ENCODE measurements at places on chromosomes 11 and 22. TPM values are rescaled to one million over a fixed set of nuclear protein-coding genes. Genes with fewer than 3 reads are reported as not detected.
A peak's percentile ranks its signal among the peaks of the same experiment; 100 is the strongest.

Gene BTBD18
- total RNA-seq = not detected

GRCh38 chr11:133830931-133831907 is 14.1 kb downstream of the SPATA19 start:
- no peaks in the 10 kb centered on the region for H3K27me3 ChIP-seq
- no peak overlapping the region for H3K4me3 ChIP-seq
- no peaks in the 10 kb centered on the region for H3K36me3 ChIP-seq
- DNase-seq = no peak

Gene ATL3
- 158 TPM for total RNA-seq

Gene MFNG
- 22.1 TPM for total RNA-seq

- no peaks in the 10 kb centered on the region for H3K27me3 ChIP-seq
- no peak overlapping the region for H3K4me3 ChIP-seq
- H3K4me1 ChIP-seq = no peaks in the 10 kb centered on the region
- no peak for DNase-seq
These were observed 40.9 kb downstream of the GALNT18 start for GRCh38 chr11:11580841-11581411.

Gene NDUFV1
- total RNA-seq = 150 TPM

DNA sequence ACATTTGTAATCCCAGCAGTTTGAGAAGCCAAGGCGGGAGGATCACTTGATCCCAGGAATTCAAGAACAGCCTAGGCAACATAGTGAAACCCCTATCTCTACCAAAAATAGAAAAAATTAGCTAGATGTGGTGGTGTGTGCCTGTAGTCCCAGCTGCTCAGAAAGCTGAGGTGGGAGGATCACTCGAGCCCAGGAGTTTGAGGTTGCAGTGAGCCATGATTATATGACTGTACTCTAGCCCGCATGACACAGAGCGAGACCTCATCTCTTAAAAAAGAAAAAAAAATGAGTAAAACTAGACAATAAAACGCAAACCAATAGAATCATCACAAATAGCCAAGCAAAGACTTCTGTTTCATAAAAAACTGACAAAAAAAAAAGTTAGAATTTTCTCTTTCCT is 21.8 kb downstream of the NUCB2 start:
- no peak for DNase-seq
- no peaks in the 10 kb centered on the region for H3K27me3 ChIP-seq
- H3K36me3 ChIP-seq = no peaks in the 10 kb centered on the region

GRCh38 chr11:26470992-26471391 is 101.1 kb downstream of the MUC15 start:
- no peak overlapping the region for H3K4me3 ChIP-seq
- no peaks in the 10 kb centered on the region for H3K36me3 ChIP-seq
- no peaks in the 10 kb centered on the region for H3K4me1 ChIP-seq
- H3K27me3 ChIP-seq = no peaks in the 10 kb centered on the region

DNA sequence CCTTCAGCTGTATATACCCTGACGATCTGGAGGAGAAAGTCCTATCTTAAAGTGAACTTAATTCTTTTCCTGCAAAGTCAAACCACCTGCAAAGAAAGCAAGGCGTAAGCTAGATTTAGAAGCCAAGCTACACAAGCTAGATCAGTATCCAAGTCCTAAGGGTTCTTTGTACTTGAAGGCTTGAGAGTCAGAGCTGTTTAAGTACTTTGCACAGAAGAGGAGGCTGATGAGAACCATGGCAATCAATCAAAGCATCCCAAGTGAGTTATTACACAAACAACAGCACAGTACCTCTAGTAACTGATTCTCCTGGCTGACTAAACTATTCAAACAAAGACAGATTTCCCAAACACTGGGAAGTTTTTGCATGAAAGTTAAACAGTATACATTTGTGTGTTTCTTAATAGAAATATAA is 1.9 kb downstream of the CDON start:
- H3K27me3 ChIP-seq = no peaks in the 10 kb centered on the region
- no peaks in the 10 kb centered on the region for H3K4me1 ChIP-seq
- H3K4me3 ChIP-seq = peak overlapping the region; percentile 93
- DNase-seq = no peak

DNA sequence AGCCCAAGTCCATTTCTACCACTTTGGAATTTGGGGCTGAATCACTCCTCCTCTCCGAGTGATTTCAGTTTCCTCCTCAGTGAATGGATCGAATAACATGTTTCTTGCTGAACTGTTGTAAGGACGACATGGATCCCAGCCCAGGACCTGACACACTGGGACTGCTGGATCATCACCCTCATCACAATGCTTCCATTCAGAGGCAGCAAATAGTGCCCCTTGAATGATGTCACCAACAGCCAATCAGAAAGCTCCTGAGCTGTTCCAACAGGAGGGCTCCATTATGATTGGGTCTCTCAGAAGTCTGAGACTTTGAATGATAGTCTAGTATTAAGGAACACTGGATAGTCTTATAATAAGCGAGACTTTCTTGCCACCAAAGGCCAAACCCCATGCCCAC is 158.9 kb downstream of the MYO18B start:
- DNase-seq = no peak
- H3K4me3 ChIP-seq = no peak overlapping the region
- H3K27ac ChIP-seq = no peak overlapping the region
- H3K36me3 ChIP-seq = no peaks in the 10 kb centered on the region

- H3K4me3 ChIP-seq = no peak overlapping the region
- DNase-seq = no peak
- H3K4me1 ChIP-seq = no peaks in the 10 kb centered on the region
These were observed 52.5 kb upstream of the CLDN5 start for GRCh38 chr22:19576460-19577421.

GRCh38 chr11:16011396-16011795 is 344.9 kb downstream of the SOX6 start:
- DNase-seq = no peak
- no peaks in the 10 kb centered on the region for H3K4me1 ChIP-seq
- H3K27me3 ChIP-seq = no peaks in the 10 kb centered on the region
- H3K27ac ChIP-seq = no peak overlapping the region
- H3K36me3 ChIP-seq = no peaks in the 10 kb centered on the region
- H3K4me3 ChIP-seq = no peak overlapping the region

Gene NNMT
- total RNA-seq = 84.5 TPM

Gene SPDYC
- not detected for total RNA-seq

Gene STIM1
- total RNA-seq = 71.5 TPM

GRCh38 chr11:81907996-81908395 is 825.7 kb downstream of the FAM181B start:
- H3K4me1 ChIP-seq = no peaks in the 10 kb centered on the region
- H3K4me3 ChIP-seq = no peak overlapping the region
- no peak overlapping the region for H3K27ac ChIP-seq
- H3K36me3 ChIP-seq = no peaks in the 10 kb centered on the region
- DNase-seq = no peak

- no peak overlapping the region for H3K4me3 ChIP-seq
- no peaks in the 10 kb centered on the region for H3K4me1 ChIP-seq
- no peak for DNase-seq
These were observed 9.8 kb downstream of the FAM111A start for GRCh38 chr11:59152312-59152951.

Gene RASL10A
- total RNA-seq = not detected

DNA sequence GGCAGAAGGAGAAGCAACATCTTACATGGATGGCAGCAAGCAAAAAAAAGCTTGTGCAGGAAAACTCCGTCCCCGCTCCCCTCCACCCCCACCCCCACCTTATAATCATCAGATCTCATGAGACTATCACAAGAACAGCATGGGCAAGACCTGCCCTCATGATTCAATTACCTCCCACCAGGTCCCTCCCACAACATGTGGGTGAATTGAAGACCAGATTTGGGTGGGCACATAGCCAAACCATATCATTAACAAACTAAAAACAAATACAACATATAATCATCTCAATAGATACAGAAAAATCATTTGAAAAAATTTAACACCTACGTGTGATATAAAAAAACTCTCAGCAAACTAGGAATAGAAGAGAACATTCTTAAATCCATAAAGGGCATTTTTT is 88.8 kb downstream of the BUD13 start:
- H3K4me3 ChIP-seq = no peak overlapping the region
- H3K27me3 ChIP-seq = no peaks in the 10 kb centered on the region
- no peak overlapping the region for H3K27ac ChIP-seq
- DNase-seq = no peak
- no peaks in the 10 kb centered on the region for H3K36me3 ChIP-seq

DNA sequence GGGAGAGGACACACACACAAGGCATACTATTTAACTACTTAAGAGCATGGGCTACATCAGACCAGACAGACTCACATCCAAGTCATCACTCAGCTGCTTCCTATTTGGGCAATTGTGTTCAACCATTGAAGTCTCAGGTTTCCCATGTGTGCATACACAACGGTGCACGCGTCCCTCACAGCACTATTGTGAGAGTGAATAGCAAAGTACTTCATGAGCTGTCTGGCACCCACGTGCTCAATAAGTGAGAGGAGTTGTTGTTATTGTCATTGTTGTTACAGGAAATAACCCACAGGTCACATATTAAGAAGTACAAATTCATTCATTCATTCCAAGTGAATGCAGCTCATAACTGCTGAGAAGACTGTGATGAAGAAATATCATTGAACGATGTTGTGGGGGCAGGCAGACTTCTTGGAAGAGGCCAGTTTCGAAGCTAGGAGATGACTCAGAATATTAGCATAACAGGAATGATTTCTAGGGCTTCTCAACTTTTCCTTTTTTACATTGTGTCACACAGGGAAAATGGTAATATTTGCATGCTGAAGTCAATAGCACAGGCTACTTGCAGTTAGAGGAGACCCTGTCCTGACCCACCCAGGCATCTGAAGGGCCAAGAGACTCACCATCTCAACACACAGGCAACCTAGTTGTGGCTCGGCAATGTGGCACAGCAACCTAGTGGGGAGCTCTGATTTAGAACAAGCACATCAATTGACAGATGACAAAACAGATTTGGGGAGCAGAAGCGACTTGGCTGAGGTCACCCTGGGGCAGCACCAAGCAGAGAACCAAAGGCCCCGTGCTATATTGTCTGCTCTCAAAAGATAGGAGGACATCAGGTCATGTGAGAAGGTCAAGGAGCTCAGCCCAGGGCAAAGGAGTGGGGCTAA is 606.0 kb downstream of the BUD13 start:
- no peaks in the 10 kb centered on the region for H3K27me3 ChIP-seq
- H3K36me3 ChIP-seq = no peaks in the 10 kb centered on the region
- no peaks in the 10 kb centered on the region for H3K4me1 ChIP-seq
- DNase-seq = no peak
- no peak overlapping the region for H3K27ac ChIP-seq

- H3K4me3 ChIP-seq = no peak overlapping the region
- H3K27me3 ChIP-seq = peaks cover 8% of the 10 kb centered on the region
- no peaks in the 10 kb centered on the region for H3K36me3 ChIP-seq
- no peak for DNase-seq
- no peaks in the 10 kb centered on the region for H3K4me1 ChIP-seq
- no peak overlapping the region for H3K27ac ChIP-seq
These were observed 20.1 kb downstream of the OVOL1 start for GRCh38 chr11:65806979-65807378.

DNA sequence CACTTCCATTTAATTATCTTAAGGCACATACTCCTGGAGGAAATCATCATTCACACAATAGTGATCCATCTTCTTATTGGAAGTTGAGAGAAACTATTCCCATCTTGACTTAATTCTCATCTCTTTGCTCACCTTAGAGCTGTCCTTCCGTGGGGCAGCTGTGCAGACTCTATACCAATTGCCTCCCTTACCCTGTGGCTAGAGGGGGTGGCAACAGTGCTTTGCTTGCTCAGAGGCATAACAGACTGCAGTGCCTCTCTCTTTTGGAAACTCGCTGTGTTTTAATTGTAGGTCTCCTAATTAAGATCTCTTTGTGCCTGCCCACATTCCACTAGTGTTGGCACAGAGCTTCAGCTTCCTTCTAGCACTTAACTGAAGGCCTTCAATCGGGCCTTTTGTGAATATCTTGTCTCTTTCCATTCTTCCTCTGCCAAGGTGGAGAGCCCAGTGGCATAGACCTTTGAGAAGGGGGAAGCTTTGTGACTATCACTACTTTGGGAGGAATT is 5.5 kb downstream of the KMT2A start:
- H3K27me3 ChIP-seq = no peaks in the 10 kb centered on the region
- no peak overlapping the region for H3K4me3 ChIP-seq
- no peak overlapping the region for H3K27ac ChIP-seq
- H3K36me3 ChIP-seq = no peaks in the 10 kb centered on the region

DNA sequence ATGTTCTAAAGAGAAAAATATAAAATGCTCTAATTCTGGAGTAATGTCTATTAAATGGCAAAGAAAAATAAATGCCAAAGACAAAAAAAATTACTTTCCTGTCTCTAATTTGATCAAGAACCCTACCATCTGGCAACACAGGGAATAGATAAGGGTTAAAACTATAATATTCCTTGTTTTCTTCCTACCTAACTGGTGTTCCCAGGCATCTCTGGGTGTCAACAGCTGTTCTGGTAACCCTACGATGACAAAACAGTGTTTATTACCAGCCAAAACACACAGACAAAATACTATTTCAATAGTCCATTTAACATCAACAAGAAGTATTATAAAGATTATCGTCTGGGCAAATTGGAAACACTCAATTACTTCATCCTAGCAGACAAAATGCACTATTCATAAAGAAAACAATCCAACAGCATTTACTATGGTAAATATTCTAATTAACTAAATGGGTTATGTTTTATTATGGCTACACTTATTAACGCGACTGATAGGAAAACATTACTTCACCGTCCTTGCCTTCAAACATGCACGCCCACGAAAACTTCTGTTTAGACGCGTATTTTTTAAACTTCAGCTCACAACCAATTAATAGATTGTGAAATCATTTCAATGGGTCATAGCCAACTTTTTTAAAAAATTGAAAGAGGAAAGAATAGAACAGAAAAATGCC is 50.6 kb downstream of the LGR4 start:
- no peaks in the 10 kb centered on the region for H3K36me3 ChIP-seq
- H3K27me3 ChIP-seq = no peaks in the 10 kb centered on the region
- no peak for DNase-seq
- H3K27ac ChIP-seq = peak overlapping the region; percentile 1
- H3K4me1 ChIP-seq = no peaks in the 10 kb centered on the region

DNA sequence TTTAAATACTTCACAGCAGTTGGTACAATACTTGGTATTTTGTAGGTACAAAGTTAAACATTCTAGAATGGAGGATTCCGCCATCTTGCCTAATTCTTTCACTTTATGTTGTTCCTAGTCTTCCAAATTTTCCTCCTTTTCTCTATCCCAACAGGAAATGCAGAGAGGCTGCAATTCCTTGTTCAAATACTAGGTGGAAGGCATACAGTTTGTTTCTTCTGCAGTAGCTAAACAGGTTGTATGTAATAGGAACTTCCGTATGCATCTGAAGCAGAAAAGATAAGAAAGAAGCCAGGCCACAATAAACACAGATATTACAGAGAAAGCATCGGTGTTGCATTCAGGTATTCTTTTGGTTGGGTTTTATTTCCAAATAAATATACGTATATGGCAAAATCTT is 186.4 kb upstream of the MTMR2 start:
- DNase-seq = no peak
- no peak overlapping the region for H3K4me3 ChIP-seq
- no peaks in the 10 kb centered on the region for H3K27me3 ChIP-seq

GRCh38 chr11:134607963-134608750 is 196.1 kb upstream of the B3GAT1 start:
- no peak overlapping the region for H3K27ac ChIP-seq
- H3K4me1 ChIP-seq = no peaks in the 10 kb centered on the region
- no peak for DNase-seq
- H3K36me3 ChIP-seq = no peaks in the 10 kb centered on the region
